ENCODE measurements at places on chromosomes 4 and X.

GRCh38 chr4:63393544-63393943 is 1015.7 kb downstream of the TECRL start:
- no peak for DNase-seq

GRCh38 chr4:137375111-137375850 is 157.0 kb downstream of the PCDH18 start:
- no peak for DNase-seq

GRCh38 chrX:133660281-133660680 is 245.0 kb upstream of the GPC4 start:
- no peak for DNase-seq

DNA sequence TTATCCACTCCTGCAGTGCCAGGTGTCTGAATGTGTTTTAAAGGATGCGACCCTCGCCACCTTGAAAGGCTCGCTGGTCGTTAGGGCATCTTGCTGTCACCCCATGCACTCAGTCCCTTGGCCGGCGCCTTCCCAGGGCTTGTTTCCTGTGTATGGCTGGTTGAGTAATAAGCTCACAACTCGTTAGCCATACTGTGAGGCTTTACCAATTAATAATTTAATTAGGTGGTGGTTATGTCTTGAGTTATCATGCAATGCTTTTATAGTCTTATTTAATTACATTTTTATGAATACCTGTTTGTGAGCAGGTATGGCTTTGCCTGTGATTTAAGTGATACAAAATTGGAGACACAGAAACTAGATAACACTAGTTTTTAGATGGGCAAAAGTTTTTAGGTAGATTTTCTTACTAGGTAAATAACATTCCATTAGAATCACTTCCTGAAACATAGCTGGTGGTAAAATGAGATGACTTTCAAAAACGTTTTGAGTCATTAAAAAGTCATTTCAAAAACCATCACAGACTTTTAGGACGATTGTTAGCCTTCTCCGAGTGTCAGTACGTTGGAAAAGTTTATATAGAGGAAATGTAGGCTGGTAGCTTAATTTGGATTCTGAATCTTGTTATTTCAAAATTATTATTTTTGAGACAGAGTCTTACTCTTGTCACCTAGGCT is 18.2 kb downstream of the PTTG2 start:
- no peak for DNase-seq

GRCh38 chr4:29467044-29467717 is 1253.0 kb upstream of the PCDH7 start:
- no peak for DNase-seq

DNA sequence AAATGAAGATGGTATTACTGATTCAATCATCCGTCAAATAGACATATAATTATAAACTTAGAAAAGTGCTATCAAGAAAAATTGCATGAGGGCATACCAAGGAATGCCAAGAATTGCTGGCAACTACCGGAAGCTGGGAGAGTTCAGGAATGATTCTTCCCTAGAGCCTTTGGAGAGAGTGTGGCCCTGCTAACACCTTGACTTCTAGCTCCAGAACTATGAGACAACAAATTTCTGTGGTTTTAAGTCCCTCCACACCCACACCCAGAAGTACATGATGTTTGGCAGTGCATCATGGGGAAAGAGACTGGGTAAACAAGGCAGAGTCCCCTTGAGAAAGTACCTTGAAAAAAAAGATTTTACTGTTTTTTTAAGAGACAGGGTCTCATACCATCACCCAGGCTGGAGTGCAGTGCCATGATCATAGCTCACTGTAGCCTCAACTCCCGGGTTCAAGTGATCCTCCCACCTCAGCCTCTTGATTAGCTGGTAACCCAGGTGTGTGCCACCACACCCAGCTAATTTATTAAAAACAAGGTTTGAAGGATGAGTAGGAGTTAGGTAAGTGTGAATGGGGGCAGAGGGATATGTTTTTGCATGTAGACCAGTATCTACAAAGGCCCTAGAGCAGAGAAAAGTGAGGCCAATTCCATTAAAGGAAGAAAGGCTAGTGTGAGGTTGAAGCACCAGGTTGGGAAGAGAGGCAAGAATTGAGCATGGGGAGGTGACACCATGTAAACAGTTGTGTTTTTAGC is 53.1 kb downstream of the GSX2 start:
- no peak for DNase-seq

GRCh38 chrX:151268836-151269235 is 92.5 kb downstream of the GPR50 start:
- DNase-seq = no peak

DNA sequence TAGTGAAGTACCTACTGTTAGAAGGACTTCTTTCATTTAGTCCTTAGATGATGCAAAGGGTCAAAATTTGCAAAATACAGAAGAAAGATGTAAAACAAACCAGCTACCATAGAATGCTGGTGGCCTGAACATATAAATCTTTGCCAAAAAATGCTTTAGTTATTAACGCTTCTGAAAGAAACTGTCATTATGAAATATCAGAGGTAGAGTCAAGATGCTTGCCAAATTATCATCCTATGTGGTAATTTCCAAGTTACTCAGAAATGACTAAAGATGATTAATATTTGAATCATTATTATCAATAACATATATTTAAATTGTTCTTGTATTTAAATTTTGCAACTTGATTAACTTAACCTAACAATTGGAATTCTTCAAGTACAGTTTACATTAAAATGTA is 588.4 kb upstream of the FAM241A start:
- DNase-seq = no peak

DNA sequence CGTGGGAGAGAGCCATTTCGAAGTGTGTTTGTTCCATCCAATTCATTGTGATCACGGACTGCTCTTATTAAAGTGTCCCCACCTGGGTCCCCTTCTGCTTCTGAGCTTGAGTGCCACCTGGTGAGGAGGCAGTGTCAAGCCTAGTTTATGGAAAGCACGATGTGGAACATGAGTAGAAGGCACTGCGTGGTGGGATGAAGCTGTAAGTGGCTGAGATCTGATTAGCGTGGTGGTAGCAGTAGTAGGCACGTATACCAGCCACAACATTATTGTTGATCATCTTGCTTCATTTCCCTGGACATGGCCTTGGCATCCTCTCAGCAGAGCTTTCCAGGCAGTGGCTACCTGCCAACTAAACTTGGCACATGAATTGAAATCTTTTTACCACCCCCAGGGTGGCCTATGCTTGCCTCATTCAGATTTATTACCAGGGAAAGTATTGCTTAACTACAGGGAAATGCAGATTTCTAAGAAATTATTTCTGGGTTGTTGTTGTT is 46.4 kb downstream of the GPAT3 start:
- no peak for DNase-seq

- no peak for DNase-seq
These were observed 316.9 kb upstream of the NOCT start for GRCh38 chr4:138698641-138699040.

DNA sequence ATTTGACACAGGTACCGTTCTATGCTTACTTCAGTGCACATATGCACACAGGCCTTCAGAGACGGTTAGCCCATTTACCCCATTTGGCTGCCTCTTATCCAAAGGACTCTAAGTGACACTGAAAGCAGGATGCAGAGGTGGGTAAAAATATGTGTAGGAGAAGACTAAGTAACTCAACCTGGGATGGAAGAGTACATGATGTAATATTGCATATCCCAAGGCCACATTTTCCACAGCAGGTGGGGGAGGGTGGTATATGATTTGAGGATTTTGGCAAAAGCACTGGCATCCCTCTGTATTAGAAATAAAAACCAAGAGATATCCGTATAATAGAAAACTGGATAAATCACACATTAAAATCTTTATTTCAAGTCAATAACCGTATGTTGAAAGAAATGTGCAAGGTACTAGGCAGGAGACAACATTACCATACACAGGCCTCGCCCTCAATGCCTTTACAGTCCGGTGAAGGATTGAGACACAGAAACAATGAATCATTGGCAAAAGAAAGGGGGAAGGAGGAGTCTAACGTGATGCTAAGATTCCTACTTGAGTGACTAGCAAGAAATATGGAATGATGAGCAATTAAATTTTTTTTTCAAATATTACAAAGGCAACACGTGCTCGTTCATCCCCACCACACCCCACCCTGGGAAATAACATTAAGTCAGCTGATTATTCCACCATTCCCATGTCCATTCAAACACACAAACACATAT is 161.0 kb upstream of the RASGEF1B start:
- DNase-seq = no peak

- DNase-seq = no peak
These were observed 186.0 kb upstream of the FAM241A start for GRCh38 chr4:111959222-111959621.

- DNase-seq = no peak
These were observed 665 bp downstream of the TRPC5OS start for GRCh38 chrX:111876646-111877045.

GRCh38 chrX:133580625-133581024 is 165.3 kb upstream of the GPC4 start:
- DNase-seq = no peak

GRCh38 chrX:133653358-133653757 is 238.1 kb upstream of the GPC4 start:
- DNase-seq = no peak

All from left kidney (tissue), 8 donors.